ENCODE measurements at places on chromosomes 7 and 10.

- DNase-seq, result peak; percentile 46
Measured at GRCh38 chr10:103575416-103576075, 82.0 kb downstream of the NEURL1 start.

GRCh38 chr10:128880159-128880725 lies 586.8 kb upstream of the MGMT start:
- no peak for DNase-seq

GRCh38 chr7:35773994-35774393 lies 26.9 kb upstream of the SEPTIN7 start:
- DNase-seq, result no peak

GRCh38 chr10:99619090-99619800 lies 994 bp downstream of the SLC25A28 start:
- peak; percentile 70 for DNase-seq

- no peak for DNase-seq
Measured at GRCh38 chr10:69338133-69338456, 59.8 kb downstream of the HK1 start.

DNA sequence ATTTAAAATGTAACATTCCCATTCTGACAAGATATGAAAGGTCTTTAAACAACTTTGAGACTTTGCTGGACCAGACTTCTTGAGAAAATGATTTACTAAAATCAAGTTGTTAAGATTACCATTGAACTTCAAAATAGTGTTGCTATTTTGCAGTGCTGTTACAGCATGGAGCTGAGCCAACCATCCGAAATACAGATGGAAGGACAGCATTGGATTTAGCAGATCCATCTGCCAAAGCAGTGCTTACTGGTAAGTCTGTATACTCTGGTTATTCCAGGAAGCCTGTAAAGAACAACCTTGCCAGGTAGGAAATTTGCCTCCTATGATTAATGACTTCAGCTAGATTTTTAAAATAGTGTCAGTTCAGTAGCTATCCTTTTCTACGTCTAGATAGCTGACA lies 18.8 kb downstream of the TNKS2 start:
- no peak for DNase-seq

GRCh38 chr10:122050811-122051210 lies 61.8 kb downstream of the TACC2 start:
- DNase-seq, result no peak

- no peak for DNase-seq
Measured at GRCh38 chr10:35716776-35717175, 74.7 kb upstream of the FZD8 start.

GRCh38 chr7:1844951-1845390 lies 174.9 kb downstream of the ELFN1 start:
- no peak for DNase-seq

GRCh38 chr10:110698782-110699201 lies 54.7 kb downstream of the RBM20 start:
- no peak for DNase-seq

DNA sequence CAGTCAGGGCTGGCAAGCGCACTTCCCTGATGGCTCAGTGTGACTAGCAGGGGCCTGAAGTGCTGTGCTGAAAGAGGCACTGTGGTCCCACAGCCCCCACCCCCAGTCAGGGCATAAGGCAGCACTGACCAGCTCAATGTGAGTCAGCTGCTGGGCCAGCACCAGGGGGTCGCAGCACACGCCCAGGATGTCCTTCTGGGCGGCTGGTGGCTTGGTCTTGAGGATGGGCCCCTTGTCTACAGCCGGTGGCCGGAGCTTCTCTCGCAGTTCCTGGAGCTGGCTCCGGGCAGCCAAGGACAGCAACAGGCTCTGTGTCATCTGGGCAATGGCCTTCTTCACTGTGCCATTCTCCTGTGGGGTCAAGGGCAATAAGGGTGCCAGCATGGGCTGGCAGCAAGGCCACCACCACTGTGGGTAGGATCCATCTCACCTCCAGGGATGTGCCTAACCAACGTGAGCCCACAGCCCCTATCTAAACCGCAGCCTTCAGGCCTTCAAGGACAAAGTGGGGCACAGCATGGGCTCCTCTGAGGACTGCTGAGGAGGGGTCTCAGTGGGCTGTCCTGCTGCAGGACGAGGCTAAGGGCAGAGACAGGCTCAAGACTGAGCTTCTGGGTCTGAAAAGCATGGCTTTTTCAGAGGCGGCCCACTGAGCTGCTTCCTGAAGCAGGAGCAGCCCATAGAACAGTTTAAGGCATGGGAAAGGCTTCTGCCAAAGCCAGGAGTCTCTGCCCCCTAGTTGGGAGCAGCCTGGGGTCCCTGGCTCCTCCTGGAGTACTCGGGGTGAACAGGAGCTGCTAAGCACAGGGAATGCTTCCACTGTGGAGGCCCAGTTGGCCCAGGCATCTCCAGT lies 62.5 kb downstream of the CSGALNACT2 start:
- DNase-seq, result no peak

- DNase-seq, result no peak
Measured at GRCh38 chr7:24866004-24866615, 108.8 kb upstream of the GSDME start.

GRCh38 chr10:61821693-61822092 lies 79.8 kb upstream of the ARID5B start:
- DNase-seq, result no peak

- DNase-seq, result peak; percentile 31
Measured at GRCh38 chr10:21318540-21319167, 206.8 kb downstream of the SKIDA1 start.

GRCh38 chr10:117005026-117005526 lies at the start of gene SHTN1:
TSS of gene SHTN1 (minus strand) at chr10:117005187. CDS start at chr10:117005079, 108 bp downstream.
- peak; percentile 58 for DNase-seq

DNA sequence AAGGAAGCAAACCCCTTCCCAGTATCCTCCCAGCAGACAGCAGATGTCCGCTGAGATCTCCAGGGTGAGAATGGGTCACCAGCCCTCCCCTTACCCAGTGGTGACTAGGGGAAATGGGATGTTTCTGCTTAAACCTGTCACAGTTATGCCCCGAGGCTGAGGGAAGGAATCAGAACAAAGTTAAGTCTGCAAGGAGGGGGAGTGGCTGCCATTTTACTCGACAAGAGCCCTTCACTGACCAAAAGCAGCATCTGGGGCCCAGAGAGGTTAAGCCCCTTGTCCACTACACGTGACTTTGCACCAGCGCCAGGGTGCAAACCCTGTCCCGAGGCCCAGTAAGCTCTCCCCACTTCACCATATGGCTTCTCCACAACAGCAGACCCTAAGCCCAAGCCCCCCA lies 4.6 kb upstream of the NANOS1 start:
- DNase-seq, result no peak

DNA sequence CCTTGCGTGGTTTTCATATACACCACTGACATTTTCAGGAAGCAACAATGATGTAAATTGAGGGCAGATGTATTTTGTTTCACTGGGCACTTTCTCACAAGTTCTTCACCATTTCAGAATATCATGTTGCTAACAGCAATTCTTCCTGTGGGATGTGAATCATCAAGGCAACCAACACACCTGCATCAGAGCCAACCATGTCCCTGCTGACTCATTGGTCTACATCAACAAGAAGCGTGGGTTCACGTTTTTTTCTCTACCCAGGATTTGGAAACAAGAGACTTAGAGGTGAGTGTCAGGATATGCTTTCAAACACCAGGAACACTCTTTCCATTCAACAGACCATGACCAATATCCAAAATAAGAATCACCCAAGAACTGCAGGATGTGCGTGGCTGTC lies 203.9 kb downstream of the TEX36 start:
- DNase-seq, result no peak

GRCh38 chr7:135390829-135391228 lies 119.1 kb downstream of the CNOT4 start:
- no peak for DNase-seq

GRCh38 chr10:59580026-59580863 lies 129.4 kb downstream of the SLC16A9 start:
- DNase-seq, result peak; percentile 42

DNA sequence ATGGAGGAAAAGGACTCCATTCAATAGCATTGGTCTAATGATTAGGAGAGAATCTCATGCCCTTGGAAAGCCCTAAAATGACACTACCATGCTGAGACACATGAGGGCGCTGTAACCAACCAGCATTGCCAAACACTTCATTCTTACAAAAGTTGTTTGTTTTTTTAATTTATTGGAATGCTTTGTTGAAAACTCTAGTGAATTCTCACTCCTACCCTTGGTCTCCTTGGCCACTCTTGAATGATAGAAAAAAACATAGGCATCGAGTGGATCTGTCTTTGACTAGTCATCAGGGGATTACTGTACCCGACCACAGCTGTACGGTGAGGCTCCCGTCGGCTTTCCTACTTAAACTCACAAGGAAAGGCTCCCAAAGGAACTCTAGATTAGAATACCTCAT lies 29.3 kb upstream of the ADD3 start:
- DNase-seq, result peak; percentile 62

DNA sequence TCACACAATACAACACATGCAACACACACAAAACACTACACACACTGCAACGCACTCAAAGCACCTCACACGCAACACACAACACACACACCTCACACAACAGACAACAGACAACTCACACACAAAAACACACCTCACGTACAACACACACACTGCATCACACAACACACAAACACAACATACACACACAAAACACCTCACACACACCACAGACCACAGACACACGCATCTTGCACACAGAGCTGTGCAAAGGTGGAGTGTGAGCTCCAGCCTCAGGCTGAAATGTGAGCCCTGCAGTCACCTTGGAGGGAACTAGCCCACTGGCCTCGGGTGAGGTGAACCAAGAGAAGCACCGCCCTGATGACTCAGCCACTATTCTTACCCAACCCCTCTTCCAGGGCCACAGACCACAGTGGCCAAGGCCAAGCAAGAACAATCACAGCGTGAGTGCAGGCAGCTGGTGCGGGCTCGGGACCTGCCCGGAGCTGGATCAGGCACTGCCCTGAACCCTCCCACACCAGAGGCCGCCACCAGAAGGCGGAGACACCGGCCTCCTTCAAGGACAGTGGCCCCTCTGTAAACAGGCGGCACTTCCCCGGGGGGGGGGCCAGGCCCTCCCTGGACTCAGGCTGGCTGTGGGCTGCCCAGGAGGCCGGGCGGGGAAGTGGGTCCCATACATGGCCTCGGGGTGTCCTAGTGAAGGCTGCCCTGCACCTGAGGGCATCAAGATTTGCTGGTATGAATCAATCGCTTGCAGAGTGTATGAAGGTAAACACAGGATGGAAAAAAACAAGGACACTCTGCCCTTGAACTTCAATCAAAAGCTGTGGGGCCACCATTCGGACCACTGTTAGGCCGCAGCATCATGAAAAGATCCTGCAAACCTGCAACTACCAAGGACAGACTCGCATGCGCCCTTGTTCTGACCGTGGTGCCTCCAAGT lies 106.7 kb downstream of the TNS3 start:
- DNase-seq, result peak; percentile 98

- DNase-seq, result no peak
Measured at GRCh38 chr10:45076891-45077290, 76.2 kb downstream of the ZNF22 start.

DNA sequence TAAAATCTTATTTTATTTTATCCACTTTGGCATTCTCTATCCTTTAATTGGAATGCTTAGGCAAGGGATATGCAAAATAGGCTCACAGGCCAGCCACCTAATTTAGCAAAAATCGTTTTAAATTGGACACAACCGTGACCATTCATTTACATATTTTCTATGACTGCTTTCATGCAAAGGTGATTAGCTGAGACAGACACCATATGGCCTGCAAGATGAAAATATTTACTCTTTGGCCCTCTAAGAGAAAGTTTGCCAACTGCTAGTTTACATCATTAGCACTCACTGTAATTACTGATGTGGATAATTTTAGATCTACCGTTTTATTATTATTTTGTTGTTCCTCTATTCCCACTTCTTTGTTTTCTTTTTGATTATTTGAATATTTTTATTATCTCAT lies 375.5 kb upstream of the LRRTM3 start:
- DNase-seq, result no peak

- DNase-seq, result peak; percentile 43
Measured at GRCh38 chr7:111089822-111090426, 1.0 kb upstream of the LRRN3 start.

GRCh38 chr10:130043491-130043890 lies 67.1 kb downstream of the C10orf143 start:
- no peak for DNase-seq

DNA sequence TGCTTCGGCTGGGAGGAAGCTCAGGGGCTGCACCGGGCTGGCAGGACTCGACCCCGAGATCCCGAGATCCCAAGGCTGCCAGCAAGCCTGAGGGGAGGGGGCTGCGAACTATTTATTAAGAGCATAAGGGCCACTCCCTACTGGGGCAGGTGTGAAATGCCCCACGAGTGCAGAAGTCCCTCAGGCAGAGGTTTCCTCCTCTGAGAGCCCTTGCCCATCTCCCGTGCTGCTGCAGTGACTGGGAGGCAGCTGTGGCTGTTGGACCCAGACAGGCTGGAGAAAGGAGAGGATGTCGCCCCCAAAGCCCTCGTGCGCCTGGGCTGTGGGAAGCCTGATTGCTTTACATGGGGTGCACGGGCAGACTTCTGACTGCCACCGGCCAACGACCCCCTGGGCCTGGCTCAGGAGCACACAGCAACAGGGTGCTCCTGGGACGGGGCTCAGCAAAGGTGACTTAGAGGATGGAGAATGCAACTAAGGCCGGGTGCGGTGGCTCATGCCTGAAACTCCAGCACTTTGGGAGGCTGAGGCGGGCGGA lies 39.8 kb downstream of the RGS10 start:
- no peak for DNase-seq

DNA sequence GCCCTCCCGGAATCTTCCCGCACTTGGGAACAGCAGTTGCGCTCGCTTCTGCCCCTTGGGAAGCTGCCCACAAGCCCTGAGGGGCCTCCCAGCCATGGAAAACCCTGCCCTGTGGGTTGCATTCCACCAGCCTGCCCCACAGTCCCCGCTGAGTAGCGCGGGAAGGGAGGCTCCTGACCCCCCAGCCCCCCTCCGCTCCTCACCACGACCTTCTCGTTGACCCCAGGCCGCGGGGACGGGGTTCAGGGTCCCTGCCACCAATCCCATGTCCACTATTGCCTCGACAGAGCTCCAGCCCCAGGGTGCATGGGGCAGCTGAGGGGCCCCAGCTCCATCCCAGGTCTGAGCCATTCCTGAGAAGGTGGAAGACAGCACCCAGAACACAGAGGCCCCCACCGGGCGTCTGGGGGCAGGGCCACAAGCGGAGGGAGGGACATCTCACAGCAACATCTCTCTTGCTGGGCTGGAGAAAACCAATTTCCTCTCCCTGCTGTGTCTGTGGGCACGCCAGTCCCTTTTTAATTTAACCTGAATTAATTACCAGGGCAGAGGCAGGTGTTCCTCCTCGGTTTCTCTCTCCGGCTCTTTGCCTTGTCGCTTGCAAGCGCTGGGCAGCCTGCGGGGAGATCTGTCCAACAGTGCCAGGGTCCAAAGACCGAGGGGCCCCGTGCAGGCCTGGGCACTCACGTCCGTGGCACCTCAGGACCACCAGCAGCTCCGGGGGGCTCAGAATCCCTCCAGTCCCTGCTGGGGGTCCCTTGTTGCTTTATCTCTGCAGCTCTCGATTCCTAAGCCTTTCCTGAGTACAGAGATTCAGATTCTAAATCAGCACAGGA lies 57.9 kb downstream of the FOXL3 start:
- DNase-seq, result no peak

DNA sequence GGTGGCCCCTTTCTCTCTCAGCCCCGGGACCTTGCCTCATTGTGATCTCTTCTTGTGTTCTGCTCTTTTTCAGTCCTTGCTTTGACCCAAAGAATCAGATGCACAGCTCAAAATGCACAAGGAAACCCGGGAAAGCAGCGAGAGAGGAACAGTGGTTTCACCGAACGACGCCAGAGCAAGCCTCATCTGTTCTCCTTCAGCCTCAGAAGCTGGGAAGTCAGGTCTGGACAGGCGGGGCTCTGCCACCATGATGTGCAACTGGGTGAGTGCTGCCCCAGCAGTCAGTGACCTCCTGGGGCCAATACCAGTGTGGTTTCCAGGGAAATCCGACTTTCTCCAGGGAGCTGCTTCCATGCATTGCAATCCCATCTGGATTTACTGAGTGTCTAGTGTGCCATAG lies 133.4 kb downstream of the PRKCQ start:
- DNase-seq, result no peak
